ENCODE measurements at places on chromosomes 1 and 21. TPM values are rescaled to one million over a fixed set of nuclear protein-coding genes. Genes with fewer than 3 reads are reported as not detected.

GRCh38 chr1:49199564-49199963 is 422.9 kb upstream of the BEND5 start:
- no peaks in the 10 kb centered on the region for H3K27me3 ChIP-seq
- no peaks in the 10 kb centered on the region for H3K36me3 ChIP-seq
- no peak overlapping the region for H3K4me3 ChIP-seq
- no peak for DNase-seq
- H3K27ac ChIP-seq = no peak overlapping the region
- H3K4me1 ChIP-seq = no peaks in the 10 kb centered on the region

- DNase-seq = no peak
- no peak overlapping the region for H3K27ac ChIP-seq
- H3K4me1 ChIP-seq = peaks cover 19% of the 10 kb centered on the region
- peaks cover 5% of the 10 kb centered on the region for H3K36me3 ChIP-seq
- H3K4me3 ChIP-seq = no peak overlapping the region
These were observed 79.4 kb downstream of the GPR161 start for GRCh38 chr1:168057355-168057754.

- no peak overlapping the region for H3K4me3 ChIP-seq
- no peaks in the 10 kb centered on the region for H3K27me3 ChIP-seq
- peaks cover 21% of the 10 kb centered on the region for H3K36me3 ChIP-seq
- no peak for DNase-seq
- H3K27ac ChIP-seq = no peak overlapping the region
These were observed 3.7 kb upstream of the KPNA6 start for GRCh38 chr1:32104127-32104526.

GRCh38 chr1:98410082-98410481 is 251.4 kb upstream of the SNX7 start:
- H3K27me3 ChIP-seq = no peaks in the 10 kb centered on the region
- no peaks in the 10 kb centered on the region for H3K36me3 ChIP-seq
- no peaks in the 10 kb centered on the region for H3K4me1 ChIP-seq
- no peak overlapping the region for H3K27ac ChIP-seq
- DNase-seq = no peak
- H3K4me3 ChIP-seq = no peak overlapping the region

The S100A5 gene
- total RNA-seq = not detected

- peaks cover 55% of the 10 kb centered on the region for H3K27me3 ChIP-seq
- H3K4me3 ChIP-seq = peak within 1 kb of the TSS; percentile 43
- no peaks in the 10 kb centered on the region for H3K36me3 ChIP-seq
- no peak within 1 kb of the TSS for H3K27ac ChIP-seq
- no peak for DNase-seq
- peaks cover 1% of the 10 kb centered on the region for H3K4me1 ChIP-seq
These were observed at the start of gene HTR6 for GRCh38 chr1:19664453-19665185. HTR6 (plus strand) TSS chr1:19664875; CDS start chr1:19665754, 879 bp downstream.

The PRMT2 gene
- 72.6 TPM for total RNA-seq

The DNAJC6 gene
- total RNA-seq = 10.4 TPM

The DCST1 gene
- total RNA-seq = not detected

GRCh38 chr1:229420224-229420623 is 13.7 kb downstream of the ACTA1 start:
- DNase-seq = no peak
- no peak overlapping the region for H3K4me3 ChIP-seq
- no peak overlapping the region for H3K27ac ChIP-seq
- H3K27me3 ChIP-seq = no peaks in the 10 kb centered on the region
- no peaks in the 10 kb centered on the region for H3K36me3 ChIP-seq
- no peaks in the 10 kb centered on the region for H3K4me1 ChIP-seq

All from heart left ventricle (tissue), 16 donors.